ENCODE measurements at places on chromosomes 12 and 14. TPM values are rescaled to one million over a fixed set of nuclear protein-coding genes. Genes with fewer than 3 reads are reported as not detected.

DNA sequence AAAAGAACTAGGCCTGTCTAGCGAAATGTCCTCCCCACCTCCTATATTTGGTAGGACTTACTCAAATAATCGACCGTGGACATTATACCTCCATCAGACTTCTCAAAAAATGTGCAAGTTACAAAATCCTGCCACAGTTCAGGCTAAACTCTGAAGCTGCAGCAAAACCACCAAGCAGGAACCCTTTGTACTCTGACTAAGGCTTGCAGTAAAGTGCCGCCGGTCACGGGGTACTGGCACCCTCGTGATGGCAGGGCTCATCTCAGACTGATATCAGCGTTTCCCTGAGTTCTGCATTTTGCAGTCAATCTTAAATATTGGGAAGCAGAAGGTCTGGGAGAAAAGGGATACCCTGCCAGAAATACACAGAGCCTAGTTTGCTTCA is 17.1 kb downstream of the SLC11A2 start:
- peak; percentile 48 for DNase-seq

GRCh38 chr12:79409562-79409961 is 281.2 kb downstream of the PAWR start:
- no peak for DNase-seq

GRCh38 chr14:91374287-91374878 is 43.2 kb downstream of the CCDC88C start:
- no peak for DNase-seq

DNA sequence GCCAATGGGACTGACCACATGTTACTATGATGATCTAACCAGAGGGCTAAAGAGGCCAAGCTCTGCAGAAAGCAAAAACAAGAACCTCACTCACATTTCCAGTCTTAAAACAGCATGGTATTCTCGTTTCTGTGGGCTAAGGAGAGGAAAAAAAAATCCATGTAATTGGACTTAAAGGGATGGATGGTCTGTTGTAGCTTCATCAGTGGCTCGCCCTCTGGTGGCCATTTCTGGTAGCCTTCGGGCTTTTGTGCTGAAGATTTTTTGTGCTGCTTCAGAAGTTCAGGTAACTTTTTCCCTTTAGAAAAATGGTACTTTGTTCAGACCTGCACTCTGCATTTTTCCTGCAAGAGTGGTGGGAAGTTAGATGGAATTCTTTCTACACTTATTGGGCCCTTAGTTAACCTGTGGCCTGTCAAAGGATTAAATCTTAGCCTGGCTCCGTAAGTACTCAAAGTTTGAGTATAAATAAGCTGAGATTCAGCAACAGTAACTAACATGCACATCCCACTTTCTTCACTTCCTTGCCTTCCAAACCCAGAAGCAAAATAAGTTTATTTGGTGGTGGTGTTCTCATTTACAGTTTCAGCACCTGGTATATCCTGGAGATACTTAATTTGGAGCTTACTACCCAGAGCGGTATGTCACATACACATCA is 22.3 kb downstream of the DCAF4 start:
- DNase-seq = peak; percentile 60

- no peak for DNase-seq
Measured at GRCh38 chr12:21607701-21608100, 3.1 kb upstream of the GYS2 start.

- no peak for DNase-seq
Measured at GRCh38 chr14:73465823-73466532, 7.6 kb upstream of the NUMB start.

GRCh38 chr12:15171012-15171655 is 50.1 kb downstream of the RERG start:
- no peak for DNase-seq

DNA sequence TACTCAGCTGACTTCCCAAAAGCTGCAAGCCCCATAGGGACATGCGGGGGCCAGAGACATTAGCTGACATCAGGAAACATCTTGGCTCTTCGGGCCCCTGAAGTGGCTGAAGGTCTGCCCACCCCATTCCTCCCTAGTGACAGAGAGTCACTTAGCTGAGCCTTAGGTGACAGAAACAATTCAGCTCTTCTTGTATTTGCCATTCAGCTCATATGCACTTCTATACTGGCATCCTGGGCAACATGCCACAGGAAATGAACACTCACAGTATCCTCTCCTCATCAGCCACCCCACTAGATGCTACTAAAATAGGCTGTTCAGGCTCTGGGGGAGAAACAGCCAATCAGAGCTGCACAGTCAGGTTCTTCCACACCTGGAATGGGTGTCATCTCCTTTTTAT is 3.4 kb downstream of the DCTN2 start:
- no peak for DNase-seq

- no peak for DNase-seq
Measured at GRCh38 chr14:105851716-105852377, 325.5 kb downstream of the TMEM121 start.

DNA sequence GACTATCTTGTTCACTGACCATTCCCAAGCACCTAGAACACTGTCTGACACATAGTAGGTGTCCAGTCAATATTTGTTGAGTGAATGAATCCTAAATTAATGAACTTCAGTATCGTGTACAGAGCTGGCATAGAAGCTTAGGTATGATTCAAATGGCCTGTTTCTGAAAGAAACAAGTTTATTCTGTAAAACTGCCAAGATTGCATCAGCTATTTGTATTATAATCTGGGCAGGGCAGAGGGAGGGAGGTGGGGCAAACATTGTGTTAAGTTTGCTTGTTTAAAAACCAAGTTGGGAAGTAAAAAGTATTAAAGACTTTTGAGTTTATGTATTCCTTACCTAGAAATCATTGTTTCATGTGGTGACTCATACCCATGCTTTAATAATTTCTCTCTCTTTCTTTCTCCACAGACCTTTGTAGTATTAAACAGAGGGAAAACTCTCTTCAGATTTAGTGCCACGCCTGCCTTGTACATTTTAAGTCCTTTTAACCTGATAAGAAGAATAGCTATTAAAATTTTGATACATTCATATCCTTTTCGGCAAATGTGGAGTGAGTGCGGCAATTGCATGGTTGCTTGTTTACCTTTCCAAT is 92.8 kb downstream of the SCN8A start:
- DNase-seq = no peak

- DNase-seq = peak; percentile 53
Measured at GRCh38 chr14:61444215-61444768, 122.9 kb downstream of the PRKCH start.

DNA sequence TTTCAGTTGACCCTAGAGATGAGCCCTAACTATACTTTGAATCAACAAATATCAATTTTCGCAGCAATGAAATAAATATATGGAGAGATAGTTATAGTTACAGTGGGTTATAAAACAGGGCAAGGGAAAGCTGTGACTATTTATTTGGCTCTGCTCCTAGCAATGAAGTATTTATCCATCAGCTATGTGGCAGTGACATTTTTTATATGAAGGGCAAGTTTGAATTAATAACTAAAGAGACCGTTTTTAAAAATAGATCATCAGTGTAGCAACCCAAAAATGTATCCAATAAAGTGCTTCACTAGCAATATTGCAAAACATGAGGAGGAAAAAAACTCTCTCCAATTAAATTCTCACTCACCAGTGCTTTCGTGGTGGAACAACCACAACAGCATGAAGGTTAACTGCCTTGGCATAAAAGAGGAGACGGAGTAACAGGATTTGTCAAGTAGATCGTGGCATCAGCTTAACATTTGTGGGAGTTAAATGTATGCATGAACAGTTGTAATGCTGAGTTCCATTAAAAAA is 58.1 kb upstream of the NUDT4 start:
- DNase-seq = no peak

GRCh38 chr12:114679452-114679875 is 4.5 kb downstream of the TBX3 start:
- DNase-seq = no peak

DNA sequence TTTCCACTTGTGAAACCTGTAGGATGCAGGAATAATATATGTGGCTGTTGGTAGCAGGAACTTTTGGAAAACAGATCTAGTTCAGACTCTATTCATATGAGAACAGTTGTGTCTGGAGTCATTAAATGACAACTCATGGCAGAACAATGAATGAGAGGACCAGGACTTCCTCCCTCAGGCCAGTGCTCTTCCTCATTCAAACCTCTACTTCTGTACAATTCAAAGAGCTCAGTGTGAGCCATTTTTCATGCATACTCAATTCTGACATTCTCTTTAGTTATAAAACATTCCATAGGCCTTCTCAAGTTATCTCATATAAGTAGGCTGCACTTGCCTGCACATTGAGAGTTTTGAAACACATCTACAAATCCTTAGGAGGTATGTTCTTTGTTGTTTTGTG is 1526.6 kb upstream of the FLRT2 start:
- no peak for DNase-seq

GRCh38 chr12:75792687-75793086 is 238.9 kb downstream of the PHLDA1 start:
- no peak for DNase-seq

GRCh38 chr12:18591473-18591872 is 146.3 kb downstream of the PLCZ1 start:
- no peak for DNase-seq

DNA sequence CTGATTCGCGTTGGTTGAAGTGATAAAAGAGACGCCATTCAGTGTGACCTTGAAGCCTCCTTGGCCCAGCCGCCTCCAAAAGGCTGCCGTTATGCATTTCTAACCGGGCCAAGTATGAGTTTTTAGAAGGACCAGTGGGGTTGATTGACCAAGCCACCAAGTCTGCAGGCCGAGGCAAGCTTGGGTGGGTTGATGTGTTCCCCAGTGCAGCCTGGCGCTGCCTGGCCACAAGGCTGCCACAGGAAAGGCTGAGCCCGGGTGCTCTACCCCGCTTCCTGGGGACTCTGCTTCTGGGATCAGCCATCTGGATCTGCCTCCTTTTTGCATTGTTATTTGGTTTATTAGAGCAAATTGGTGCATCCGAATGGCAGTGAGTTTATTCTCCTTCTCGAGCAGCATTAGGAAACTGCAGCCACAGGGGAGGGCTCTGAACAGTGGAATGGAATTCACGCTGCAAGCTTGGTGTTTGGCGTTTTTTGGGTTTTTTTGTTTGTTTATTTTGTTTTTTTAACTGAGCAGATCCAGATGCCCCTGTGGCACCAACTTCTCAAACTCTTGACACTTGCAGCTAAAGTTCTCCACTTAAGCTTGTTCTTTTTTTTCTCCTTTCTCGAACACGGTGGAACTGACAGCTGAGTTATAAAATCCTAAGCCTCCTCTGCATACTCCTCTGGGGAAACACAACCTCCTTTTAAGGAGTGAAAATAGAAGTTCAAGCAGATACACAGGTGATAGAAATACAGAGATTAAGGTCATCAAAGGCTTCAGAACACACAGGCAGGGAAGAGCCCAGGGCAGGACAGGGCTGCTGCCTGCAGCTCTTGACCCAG is 145.4 kb upstream of the FKBP4 start:
- no peak for DNase-seq

- DNase-seq = no peak
Measured at GRCh38 chr12:131000000-131000486, 46.3 kb downstream of the ADGRD1 start.

DNA sequence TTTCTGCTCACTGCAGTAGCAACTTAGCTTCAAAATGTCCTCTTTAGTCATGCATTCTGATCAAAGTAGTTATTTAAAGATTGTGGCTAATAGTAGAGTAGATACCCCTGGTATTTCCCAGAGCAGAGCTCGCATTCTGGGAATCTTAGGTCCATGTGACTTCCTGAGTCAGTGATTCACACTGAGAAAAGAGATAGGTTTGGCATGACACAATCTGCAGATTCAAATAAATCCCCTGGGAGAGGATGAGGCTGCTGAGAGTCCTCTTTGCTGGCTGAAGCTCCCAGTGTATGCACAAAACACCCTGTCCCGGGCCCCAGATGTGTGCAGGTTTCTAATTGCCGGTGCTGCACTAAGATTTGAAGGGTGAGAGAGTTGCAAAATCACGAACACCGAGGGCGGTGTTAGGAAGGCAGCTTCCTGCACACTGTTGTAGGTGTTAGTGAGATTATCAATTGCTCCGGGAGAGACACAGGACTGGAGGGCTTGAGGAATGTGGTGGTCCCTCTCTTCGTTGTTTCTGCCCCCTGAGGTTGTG is 233.2 kb downstream of the NRXN3 start:
- no peak for DNase-seq

DNA sequence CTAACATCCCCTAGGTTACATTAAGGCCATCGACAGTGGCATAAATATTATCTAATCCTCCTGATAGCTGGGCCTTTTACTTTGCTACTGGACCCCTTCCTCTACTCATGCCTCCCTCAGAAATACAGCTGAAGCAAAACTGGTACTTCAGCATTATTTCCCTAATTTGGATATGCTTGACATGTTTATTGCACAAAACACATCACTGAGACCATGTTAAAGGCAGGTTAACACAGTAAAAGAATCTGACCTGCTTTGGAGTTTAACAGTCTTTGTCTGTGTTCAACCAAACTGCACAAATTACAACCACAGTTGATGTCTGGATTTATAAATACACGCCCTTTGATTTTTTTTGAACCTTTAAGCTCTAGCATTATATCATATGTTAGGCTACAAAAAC is 156.6 kb downstream of the FOXA1 start:
- DNase-seq = no peak

- no peak for DNase-seq
Measured at GRCh38 chr14:53619691-53620231, 336.9 kb downstream of the BMP4 start.

DNA sequence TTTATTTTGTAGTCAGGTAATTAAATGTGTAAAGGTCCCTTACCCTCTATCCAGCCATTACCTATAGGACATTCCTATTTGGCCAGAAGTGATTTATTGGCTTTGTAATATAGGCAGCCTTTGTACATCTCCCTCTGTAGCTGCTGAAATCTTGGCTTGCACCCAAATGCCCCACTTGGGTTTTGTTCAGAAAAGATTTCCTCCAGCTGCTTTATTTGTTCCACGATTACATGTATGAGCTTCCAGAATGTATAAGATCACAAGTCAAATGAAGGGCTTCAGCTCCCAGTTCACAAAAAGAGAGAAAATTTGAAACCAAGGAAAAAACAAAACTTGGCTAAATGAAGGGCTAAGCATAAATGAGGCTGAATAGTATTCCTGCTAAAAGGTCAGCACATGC is 103.4 kb downstream of the EFCAB11 start:
- DNase-seq = no peak

GRCh38 chr14:31895646-31896045 is 181.5 kb upstream of the ARHGAP5 start:
- no peak for DNase-seq

CCND2 gene
- 990 TPM for total RNA-seq

CABP1 gene
- 0.26 TPM for total RNA-seq

COL2A1 gene
- total RNA-seq = not detected

PLCZ1 gene
- not detected for total RNA-seq

PHLDA1 gene
- 36.8 TPM for total RNA-seq

PIWIL1 gene
- not detected for total RNA-seq

IKBIP gene
- total RNA-seq = 12.6 TPM

KLRC3 gene
- total RNA-seq = 0.46 TPM

FAM186B gene
- total RNA-seq = 0.28 TPM

PLA2G1B gene
- 0.79 TPM for total RNA-seq

KRT6C gene
- total RNA-seq = not detected

All from activated T-cell treated with anti-CD3 and anti-CD28 coated beads, Interleukin-2, amount 50 U/mL, for 4 hours (primary cell).